ENCODE measurements at places on chromosomes 3 and 15. TPM values are rescaled to one million over a fixed set of nuclear protein-coding genes. Genes with fewer than 3 reads are reported as not detected.

The SLC6A20 gene
- not detected for total RNA-seq

The KIF9 gene
- 4.7 TPM for total RNA-seq

The CPNE9 gene
- not detected for total RNA-seq

The COL6A5 gene
- not detected for total RNA-seq

The C3orf70 gene
- 38.5 TPM for total RNA-seq

The MORC1 gene
- total RNA-seq: not detected

The FOXP1 gene
- total RNA-seq: 112 TPM

The SLC2A2 gene
- not detected for total RNA-seq
